ENCODE measurements at places on chromosomes 13 and 19.

- peaks cover 33% of the 10 kb centered on the region for H3K4me1 ChIP-seq
- H3K4me3 ChIP-seq: peak overlapping the region; percentile 79
- peaks cover 8% of the 10 kb centered on the region for H3K27me3 ChIP-seq
- H3K27ac ChIP-seq: peak overlapping the region; percentile 98
- H3K36me3 ChIP-seq: peaks cover 8% of the 10 kb centered on the region
Observed at GRCh38 chr19:50333737-50334617, 4.8 kb upstream of the KCNC3 start.

GRCh38 chr19:54160854-54161253, 1.3 kb upstream of the LENG1 start:
- no peak for DNase-seq
- H3K27me3 ChIP-seq: peaks cover 12% of the 10 kb centered on the region
- peaks cover 18% of the 10 kb centered on the region for H3K36me3 ChIP-seq
- H3K27ac ChIP-seq: peak overlapping the region; percentile 98
- H3K4me1 ChIP-seq: peaks cover 27% of the 10 kb centered on the region

- H3K27ac ChIP-seq: peak overlapping the region; percentile 45
- H3K27me3 ChIP-seq: no peaks in the 10 kb centered on the region
- H3K36me3 ChIP-seq: peaks cover 5% of the 10 kb centered on the region
Observed at GRCh38 chr19:10898633-10899032, 27.3 kb downstream of the CARM1 start.

- no peak overlapping the region for H3K4me3 ChIP-seq
- no peaks in the 10 kb centered on the region for H3K4me1 ChIP-seq
- no peak for DNase-seq
- H3K36me3 ChIP-seq: no peaks in the 10 kb centered on the region
Observed at GRCh38 chr13:20378721-20379120, 146.6 kb upstream of the GJB6 start.

- peak overlapping the region; percentile 96 for H3K27ac ChIP-seq
- peaks cover 59% of the 10 kb centered on the region for H3K36me3 ChIP-seq
- peak overlapping the region; percentile 99 for H3K4me3 ChIP-seq
- DNase-seq: peak; percentile 25
- no peaks in the 10 kb centered on the region for H3K27me3 ChIP-seq
- H3K4me1 ChIP-seq: no peaks in the 10 kb centered on the region
Observed at GRCh38 chr19:56566904-56567273, 379 bp upstream of the ZNF470 start.

DNA sequence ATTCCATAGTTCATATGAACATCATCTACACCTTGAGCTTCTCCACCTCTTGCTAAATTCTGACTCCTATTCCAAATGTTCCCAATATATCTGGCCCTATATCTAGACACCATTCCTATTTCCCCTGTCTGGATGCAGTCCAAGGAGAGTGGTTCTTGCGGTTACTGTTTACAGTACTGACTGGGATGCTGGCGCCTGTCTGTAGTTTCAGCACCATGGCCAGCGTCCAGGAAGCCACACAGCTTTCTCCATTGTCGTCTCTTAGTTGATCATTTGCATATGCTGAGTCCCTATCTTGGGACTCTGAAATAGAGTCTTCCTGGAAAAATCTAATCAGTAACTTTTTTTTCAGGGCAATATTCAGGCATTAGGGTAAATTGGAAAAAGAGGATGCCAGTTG, 14.9 kb downstream of the LAIR2 start:
- no peak for DNase-seq
- no peak overlapping the region for H3K4me3 ChIP-seq
- H3K27me3 ChIP-seq: no peaks in the 10 kb centered on the region
- no peaks in the 10 kb centered on the region for H3K4me1 ChIP-seq
- H3K36me3 ChIP-seq: peaks cover 5% of the 10 kb centered on the region

- DNase-seq: no peak
- no peak overlapping the region for H3K4me3 ChIP-seq
- peaks cover 42% of the 10 kb centered on the region for H3K27me3 ChIP-seq
- no peak overlapping the region for H3K27ac ChIP-seq
Observed at GRCh38 chr19:51462276-51462675, 4.0 kb upstream of the SIGLEC8 start.

GRCh38 chr13:75395066-75395465, 86.9 kb downstream of the TBC1D4 start:
- no peaks in the 10 kb centered on the region for H3K4me1 ChIP-seq
- H3K27me3 ChIP-seq: no peaks in the 10 kb centered on the region
- peaks cover 3% of the 10 kb centered on the region for H3K36me3 ChIP-seq
- H3K27ac ChIP-seq: no peak overlapping the region
- no peak overlapping the region for H3K4me3 ChIP-seq

GRCh38 chr13:79346300-79346914, 59.6 kb downstream of the RBM26 start:
- no peaks in the 10 kb centered on the region for H3K4me1 ChIP-seq
- no peak for DNase-seq
- H3K27me3 ChIP-seq: no peaks in the 10 kb centered on the region
- H3K36me3 ChIP-seq: peaks cover 6% of the 10 kb centered on the region

DNA sequence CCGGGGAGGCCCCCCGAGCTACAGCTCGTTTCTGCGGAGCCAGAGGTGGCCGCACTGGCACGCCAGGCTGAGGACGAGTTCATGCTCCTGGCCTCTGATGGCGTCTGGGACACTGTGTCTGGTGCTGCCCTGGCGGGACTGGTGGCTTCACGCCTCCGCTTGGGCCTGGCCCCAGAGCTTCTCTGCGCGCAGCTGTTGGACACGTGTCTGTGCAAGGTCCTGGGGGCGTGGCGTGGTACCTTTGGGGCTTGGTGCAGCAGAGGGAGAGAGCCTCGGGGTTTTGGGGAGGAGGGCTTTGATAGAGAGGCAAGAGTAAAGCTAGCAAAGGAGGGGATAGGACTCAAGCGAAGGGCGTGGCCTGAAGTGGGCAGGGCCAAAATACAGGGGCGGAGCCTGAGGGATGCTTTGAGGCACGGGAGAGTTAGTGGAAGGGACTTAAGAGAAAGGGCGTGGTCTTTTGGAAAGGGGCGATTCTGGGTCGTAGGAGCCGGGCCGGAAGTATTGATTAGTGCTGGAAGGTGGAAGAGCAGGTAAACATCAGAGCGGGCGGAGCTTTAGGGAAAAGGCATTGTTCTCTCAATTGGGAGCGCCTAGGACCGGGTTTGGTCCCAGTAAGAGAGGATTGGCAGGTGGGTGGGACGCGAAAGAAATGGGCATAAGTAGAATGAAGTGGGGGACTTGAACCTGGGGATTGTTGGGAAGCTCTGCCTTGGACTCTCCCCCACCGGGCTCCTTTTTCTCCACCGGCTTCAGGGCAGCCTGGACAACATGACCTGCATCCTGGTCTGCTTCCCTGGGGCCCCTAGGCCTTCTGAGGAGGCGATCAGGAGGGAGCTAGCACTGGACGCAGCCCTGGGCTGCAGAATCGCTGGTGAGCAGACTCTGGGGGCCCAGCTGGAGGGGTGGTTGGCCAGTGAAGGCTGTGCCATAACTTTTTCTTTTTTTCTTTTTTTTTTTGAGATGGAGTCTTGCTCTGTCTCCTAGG, 1.2 kb downstream of the PPM1N start:
- peaks cover 54% of the 10 kb centered on the region for H3K27me3 ChIP-seq
- peaks cover 2% of the 10 kb centered on the region for H3K36me3 ChIP-seq
- H3K4me3 ChIP-seq: no peak overlapping the region
- H3K27ac ChIP-seq: no peak overlapping the region
- DNase-seq: no peak
- H3K4me1 ChIP-seq: peaks cover 13% of the 10 kb centered on the region

DNA sequence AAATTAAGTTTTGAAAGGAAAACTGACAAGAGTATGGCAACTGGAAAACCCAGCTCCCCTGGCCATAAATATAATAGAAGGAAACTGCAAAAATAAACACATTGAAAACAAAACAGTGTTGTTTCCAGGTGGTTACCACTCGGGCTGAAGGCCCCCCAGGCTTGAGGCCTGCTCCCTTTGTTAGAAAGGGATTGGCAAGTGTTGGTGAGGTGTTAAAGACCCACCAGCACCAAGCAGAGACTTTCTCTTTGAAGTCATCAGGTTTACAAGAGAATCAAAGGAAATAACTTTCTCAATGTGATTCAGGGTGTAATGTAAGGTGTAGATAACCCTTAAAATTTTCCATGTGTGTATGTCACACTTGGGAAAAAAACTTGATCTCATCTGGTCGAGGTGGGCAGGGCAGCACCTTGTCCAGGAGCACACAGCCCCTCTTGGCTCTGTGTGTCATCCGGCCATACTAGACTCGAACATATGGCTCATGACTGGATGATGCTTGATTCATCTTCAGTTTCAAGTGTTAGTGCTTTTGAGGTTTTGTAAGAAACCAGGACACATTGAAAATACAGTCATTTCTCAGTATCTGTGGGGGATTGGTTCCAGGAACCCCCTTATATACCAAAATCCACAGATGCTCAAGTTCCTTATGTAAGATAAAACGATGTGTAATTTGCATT, 7.8 kb downstream of the ACTN4 start:
- peak overlapping the region; percentile 96 for H3K27ac ChIP-seq
- H3K27me3 ChIP-seq: no peaks in the 10 kb centered on the region
- peak overlapping the region; percentile 40 for H3K4me3 ChIP-seq
- peaks cover 6% of the 10 kb centered on the region for H3K36me3 ChIP-seq
- no peak for DNase-seq

GRCh38 chr13:44415815-44416214, 42.2 kb downstream of the SERP2 start:
- H3K27me3 ChIP-seq: peaks cover 2% of the 10 kb centered on the region
- no peak overlapping the region for H3K27ac ChIP-seq
- H3K36me3 ChIP-seq: no peaks in the 10 kb centered on the region
- H3K4me3 ChIP-seq: no peak overlapping the region
- H3K4me1 ChIP-seq: peaks cover 11% of the 10 kb centered on the region

DNA sequence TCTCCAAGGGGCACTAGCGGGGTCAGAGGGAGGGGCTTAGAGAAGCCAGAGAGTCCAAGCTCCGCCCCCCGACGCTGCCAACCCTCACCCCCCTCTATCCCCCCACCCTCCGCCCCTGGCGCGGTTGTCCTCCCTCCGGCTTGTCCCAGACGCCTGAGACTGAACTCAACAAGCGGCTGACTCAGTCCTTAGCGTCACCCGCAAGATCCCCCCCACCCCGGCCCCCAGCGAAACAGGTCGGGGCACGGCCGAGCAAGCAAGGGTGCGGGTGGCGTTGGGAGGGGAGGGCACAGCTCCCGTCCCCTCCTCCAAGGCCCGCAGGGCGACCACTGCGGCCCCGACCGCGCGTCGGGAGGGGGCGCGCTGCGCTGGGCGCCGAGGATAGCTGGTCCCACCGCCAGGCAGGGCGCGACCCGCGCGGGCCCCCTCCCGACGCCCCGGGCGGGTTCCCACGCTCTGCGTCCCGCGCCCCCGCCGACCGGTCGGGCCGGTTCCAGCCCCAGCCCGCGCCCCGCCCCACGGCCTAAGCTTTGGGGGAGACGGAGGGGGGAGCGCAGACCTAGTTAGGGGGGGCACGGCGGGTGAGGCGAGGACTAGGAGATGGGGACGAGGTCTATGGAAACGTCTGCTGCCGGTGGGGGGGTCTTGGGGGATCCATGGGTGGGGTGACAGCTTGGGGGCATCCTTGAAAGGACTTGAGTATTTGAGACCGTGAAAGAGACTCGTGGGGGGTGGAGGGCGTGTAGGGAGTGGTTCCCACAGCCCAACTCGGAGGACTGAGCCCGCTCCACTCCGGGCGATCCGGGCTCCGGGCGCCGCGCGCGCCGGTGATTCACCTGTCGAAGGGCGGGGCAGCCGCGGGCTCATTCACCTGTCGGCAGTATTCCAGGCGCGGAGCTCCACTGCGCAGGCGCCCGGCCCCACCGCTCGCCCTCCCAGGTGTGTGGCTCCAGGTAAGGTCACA, 5.1 kb downstream of the NOTCH3 start:
- H3K4me3 ChIP-seq: peak overlapping the region; percentile 81
- H3K4me1 ChIP-seq: peaks cover 26% of the 10 kb centered on the region
- H3K27ac ChIP-seq: peak overlapping the region; percentile 95
- DNase-seq: peak; percentile 95
- H3K36me3 ChIP-seq: peaks cover 15% of the 10 kb centered on the region

GRCh38 chr19:32387701-32388392, 17.7 kb upstream of the DPY19L3 start:
- peaks cover 10% of the 10 kb centered on the region for H3K4me1 ChIP-seq
- no peak for DNase-seq
- H3K27me3 ChIP-seq: no peaks in the 10 kb centered on the region
- no peak overlapping the region for H3K27ac ChIP-seq

DNA sequence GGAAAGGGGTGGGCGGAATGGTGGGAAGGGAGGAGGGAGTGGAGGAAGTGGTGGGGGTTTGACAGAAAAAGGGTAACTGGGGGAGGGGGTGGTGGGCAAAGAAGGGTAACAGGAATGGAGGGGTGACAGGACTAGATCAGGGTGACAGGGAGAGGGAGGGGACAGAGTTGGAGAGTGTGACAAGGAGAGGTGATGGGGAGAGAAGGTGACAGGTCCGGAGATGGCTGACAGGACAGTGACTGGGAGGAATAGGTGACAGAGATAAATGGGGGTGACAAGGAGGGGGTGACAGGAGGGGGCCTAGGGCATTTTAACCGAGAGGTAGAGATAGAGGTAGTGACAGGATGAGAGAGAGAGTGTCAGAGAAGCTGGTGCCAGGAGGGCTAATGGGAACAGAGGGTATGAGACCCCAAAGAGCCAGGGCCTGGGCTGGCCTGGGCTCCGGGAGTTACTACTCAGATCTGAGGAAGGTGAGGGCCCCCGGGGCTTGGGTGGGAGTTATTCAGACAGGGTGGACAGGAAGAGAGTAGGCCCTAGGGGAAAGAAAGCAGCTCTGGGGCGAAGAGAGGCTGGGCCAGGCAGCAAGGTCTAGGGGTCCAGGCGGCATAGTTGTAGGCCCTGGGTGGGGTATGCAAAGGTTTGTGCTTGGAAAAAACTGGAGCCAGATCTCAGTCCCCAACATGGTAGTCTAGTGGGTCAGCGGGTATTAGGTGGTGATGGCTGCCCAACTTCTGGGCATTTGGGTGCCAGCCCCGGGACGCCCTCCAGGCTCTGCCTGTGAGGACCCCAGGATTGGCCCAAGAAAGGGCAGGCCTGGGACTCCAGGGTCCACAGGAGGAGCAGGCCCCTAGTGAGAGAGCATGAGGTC, 660 bp downstream of the CIC start:
- no peaks in the 10 kb centered on the region for H3K27me3 ChIP-seq
- H3K4me1 ChIP-seq: peaks cover 22% of the 10 kb centered on the region
- peak overlapping the region; percentile 91 for H3K27ac ChIP-seq
- peaks cover 7% of the 10 kb centered on the region for H3K36me3 ChIP-seq
- DNase-seq: no peak

- no peak overlapping the region for H3K4me3 ChIP-seq
- H3K4me1 ChIP-seq: no peaks in the 10 kb centered on the region
- H3K27me3 ChIP-seq: no peaks in the 10 kb centered on the region
- no peak overlapping the region for H3K27ac ChIP-seq
Observed at GRCh38 chr13:107512551-107512950, 702.8 kb downstream of the LIG4 start.
